ENCODE measurements at places on chromosomes 2 and 18.
A peak's percentile ranks its signal among the peaks of the same experiment; 100 is the strongest.

DNA sequence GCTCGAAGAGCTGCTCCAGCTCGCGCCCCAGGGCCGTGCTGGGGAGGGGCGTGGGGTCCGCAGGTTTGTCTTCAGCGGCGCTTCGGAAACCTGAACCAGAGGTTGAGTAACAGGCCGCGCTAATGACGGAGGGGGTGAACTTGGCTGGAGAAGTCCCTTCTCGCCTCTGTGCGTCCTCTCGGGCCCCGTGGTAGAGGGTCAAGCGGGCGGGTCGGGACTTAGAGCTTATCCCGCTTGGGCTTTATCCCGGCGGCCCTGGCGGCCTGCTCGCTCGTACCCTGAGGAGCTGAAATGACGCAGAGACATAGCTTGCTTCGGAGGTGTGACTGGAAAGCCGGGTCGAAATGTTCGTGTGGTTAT is 479 bp downstream of the RNMT start:
- DNase-seq, result peak; percentile 13

GRCh38 chr2:230797515-230798495 is 66.9 kb upstream of the ITM2C start:
- no peak for DNase-seq

- no peak for DNase-seq
Observed at GRCh38 chr2:136394136-136395060, 276.4 kb upstream of the CXCR4 start.

- no peak for DNase-seq
Observed at GRCh38 chr18:67300498-67300897, 216.0 kb downstream of the DSEL start.

DNA sequence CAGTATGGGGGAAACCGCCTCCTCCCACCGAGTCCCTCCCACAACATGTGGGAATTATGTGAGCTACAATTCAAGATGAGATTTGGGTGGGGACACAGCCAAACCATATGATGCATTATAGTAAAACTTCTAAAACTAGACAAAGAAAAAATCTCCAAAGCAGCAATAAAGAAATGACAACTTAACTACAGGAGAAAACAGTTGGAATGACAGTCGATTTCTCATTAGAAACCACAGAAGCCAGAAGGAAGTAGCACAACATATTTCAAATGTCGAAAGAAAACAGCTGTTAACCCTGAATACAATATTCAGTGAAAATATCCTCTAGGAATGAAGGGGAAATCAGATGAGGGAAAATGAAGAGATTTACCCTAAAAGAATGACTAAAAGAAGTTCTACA is 53.5 kb upstream of the TCF4 start:
- DNase-seq, result no peak

DNA sequence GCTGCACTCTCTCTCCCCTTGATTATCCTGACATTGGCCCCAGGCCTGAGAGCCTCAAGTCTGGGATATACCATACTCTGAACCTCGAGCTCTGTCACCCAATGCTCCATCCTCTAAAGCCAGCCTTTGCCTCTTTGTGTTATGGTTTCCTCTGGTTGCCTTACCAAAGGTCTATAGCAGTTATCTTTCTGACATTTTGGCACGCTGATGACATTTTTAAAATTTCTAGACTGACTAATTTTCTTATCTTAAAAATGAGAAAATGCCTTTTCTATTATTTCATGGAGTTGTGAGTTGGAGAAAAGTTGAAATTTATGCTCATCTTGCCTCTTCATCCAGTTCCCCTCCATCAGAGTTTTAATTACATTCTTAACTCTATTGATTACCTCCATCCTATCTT is 62.7 kb downstream of the PKP4 start:
- DNase-seq, result no peak

- DNase-seq, result no peak
Observed at GRCh38 chr2:10971888-10972260, 60.1 kb downstream of the KCNF1 start.
